ENCODE measurements at places on chromosomes 12 and 14. TPM values are rescaled to one million over a fixed set of nuclear protein-coding genes. Genes with fewer than 3 reads are reported as not detected.

GRCh38 chr12:58459191-58459590 lies 461.1 kb downstream of the LRIG3 start:
- peak; percentile 49 for ATAC-seq

- ATAC-seq = no peak
Observed at GRCh38 chr12:24460099-24460498, 488.8 kb downstream of the BCAT1 start.

GRCh38 chr12:54459355-54459754 lies 14.0 kb downstream of the GTSF1 start:
- no peak for ATAC-seq

- peak; percentile 75 for ATAC-seq
Observed at GRCh38 chr12:81758421-81759189, 545 bp downstream of the PPFIA2 start.

DNA sequence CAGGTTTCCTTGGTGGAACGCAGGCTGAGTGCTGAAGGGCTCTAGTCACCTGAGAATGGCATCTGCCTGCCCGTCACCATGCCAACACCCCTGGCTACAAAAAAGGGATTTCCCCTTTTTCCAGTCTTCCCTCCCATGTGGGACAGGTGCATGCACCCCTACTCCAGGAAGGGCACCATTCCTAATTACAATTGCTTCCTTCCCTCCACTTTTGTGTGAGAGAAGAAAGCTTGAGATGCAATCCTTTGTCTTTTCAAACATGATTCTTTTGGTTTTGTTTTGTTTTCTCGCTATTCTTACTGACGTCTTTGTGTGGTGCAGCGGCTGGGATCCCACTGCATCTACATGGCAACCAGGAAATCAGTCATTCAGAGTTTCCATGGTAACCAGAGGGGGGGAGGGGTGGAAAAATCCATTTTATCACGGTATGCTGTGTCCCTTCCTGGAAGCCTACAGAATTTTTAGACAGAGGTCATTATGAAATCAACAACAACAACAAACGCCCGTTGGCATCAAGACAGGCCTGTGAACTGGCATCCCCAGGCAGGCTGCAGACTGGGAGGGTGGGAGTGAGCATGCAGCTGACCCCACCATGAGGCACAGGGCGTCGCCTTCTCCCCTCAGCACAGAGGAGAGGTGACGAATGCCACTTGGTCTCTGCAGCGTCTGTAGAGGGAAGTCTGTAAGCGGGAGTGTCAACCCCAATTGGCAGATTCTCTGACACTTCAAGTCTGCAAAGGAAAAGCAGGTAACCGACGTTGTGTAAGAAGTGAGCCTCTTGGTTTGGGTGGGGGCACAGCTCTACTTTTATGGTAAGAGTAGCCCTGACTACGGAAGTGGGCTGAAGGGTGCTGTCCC lies 13.6 kb upstream of the GNG2 start:
- ATAC-seq = peak; percentile 97

- ATAC-seq = no peak
Observed at GRCh38 chr12:69908203-69908602, 83.2 kb downstream of the MYRFL start.

- no peak for ATAC-seq
Observed at GRCh38 chr14:42228611-42229010, 621.9 kb downstream of the LRFN5 start.

- no peak for ATAC-seq
Observed at GRCh38 chr12:56150563-56150962, 1.8 kb upstream of the MYL6B start.

GRCh38 chr12:32140877-32141276 lies 34.2 kb downstream of the BICD1 start:
- no peak for ATAC-seq

DNA sequence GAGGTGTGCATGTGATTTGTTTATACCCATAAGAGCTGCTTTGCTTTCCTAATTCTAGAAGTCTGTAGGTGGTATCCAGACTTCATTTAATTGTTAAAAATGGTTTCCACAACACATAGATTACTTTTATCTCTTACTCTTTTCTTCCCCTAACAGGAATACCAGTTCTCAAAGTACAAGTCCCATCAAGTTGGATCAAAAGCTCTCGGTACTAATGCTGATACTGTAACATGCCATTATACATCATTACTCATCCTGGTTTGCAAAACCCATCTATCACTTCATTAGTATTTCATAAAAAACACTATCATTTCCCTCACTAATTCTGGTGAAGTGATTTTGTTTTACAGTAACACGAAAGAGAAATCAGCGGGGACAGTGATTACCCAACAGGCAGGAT lies 94.3 kb downstream of the PPP2R5E start:
- no peak for ATAC-seq

Gene PRB2
- 1.2 TPM for total RNA-seq

Gene PYGL
- total RNA-seq = 171 TPM

Gene MORN3
- total RNA-seq = 1.7 TPM

All from motor neuron (in vitro differentiated cells).